ENCODE measurements at places on chromosomes 1 and 21. TPM values are rescaled to one million over a fixed set of nuclear protein-coding genes. Genes with fewer than 3 reads are reported as not detected.
A peak's percentile ranks its signal among the peaks of the same experiment; 100 is the strongest.

DNA sequence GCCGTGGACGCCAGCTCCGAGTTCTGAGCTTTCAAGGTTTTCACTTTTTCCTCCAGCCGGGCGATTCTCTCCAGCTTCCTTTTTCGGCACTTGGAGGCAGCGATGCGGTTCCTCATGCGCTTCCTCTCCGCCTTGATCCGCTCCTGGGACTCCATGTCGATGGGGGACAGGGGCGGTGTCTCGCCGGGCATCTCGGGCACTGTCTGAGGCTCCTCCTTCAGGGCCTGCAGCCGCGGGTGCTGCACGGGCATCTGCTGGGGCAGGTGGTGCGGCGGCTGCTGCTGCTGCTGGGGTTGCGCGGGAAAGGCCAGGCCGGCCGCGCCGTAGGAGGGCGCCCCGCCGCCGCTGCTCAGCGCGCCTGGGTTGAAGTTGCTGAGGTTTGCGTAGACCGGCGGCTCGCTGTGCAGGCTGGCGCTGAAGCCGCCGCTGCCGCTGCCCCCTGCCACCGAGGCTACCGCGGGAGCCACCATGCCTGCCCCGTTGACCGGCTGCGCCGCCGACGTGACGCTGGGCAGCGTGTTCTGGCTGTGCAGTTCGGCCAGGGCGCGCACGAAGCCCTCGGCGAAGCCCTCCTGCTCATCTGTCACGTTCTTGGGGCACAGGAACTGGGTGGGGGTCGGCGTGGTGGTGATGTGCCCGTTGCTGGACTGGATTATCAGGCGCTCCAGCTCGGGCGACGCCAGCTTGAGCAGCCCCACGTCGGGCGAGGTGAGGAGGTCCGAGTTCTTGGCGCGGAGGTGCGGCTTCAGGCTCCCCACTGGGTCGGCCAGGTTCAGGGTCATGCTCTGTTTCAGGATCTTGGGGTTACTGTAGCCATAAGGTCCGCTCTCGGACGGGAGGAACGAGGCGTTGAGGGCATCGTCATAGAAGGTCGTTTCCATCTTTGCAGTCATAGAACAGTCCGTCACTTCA is 1.4 kb downstream of the JUN start:
- DNase-seq: no peak

DNA sequence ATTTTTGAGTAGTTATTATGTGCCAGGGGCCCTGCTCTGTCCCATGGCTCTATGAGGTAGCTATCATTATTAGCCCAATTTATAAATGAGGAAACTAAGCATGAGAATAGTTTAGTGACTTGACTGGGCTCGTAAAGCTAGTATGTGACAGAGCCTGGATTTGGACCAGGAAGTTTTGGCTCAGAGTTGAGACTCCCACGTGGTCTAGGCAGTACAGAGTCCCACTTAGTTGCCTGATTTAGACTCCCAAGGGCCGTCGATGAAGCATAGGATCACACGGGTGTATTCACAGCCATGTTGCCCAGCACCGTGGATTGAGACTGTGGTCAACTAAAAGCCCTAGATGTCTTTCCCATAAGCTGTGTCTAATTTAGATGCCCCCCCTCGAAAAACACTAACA is 81.7 kb downstream of the DDX20 start:
- DNase-seq: no peak

- peak; percentile 61 for DNase-seq
These were observed 22.9 kb upstream of the EPS8L3 start for GRCh38 chr1:109786531-109787021.

- no peak for DNase-seq
These were observed 12.4 kb downstream of the ZBTB18 start for GRCh38 chr1:244063498-244063897.

GRCh38 chr21:38140207-38140903 is 116.4 kb upstream of the KCNJ15 start:
- peak; percentile 72 for DNase-seq

DNA sequence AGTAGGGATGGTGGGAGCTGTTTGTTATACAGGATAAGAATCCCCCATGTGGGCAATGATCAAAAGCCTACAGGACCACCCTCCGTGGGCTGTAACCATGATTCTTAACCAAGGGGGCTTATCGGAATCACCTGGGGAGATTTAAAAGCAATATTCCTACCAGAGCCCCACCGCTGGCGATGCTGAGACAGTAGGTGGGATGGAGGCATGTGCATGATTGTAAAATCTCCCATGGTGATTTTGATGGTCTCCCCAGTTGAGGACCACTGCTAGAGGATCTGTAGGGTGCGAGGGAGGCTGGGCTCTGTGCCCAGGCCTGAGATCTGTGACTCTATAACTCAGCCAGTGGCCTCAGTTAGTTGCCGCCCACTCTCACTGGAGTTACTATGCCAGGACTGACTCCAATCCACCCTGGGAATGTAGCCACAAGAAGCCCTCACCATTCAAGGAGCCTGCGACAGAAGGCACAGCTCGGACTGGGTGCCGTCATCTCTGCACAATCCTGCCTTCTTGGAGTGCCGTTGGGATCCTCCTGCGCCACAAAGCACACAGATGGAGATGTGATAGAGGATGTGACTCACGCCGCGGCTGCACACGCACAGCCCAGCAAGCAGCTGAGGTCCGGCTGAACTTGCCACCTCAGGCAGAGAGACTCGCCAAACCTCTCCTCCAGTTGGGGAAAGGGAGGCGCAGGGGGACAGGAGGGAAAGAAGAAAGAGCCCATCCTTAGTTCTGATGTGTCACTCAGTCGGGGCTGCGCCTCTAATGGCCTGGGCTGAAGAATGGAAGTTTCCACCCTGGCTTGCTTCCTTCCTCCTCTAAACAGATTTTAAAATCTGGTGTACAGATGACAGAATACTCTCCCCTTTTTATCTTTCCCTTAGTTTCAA is 26.5 kb downstream of the AKNAD1 start:
- DNase-seq: peak; percentile 82

- no peak for DNase-seq
These were observed 37.4 kb downstream of the POFUT2 start for GRCh38 chr21:45250272-45250671.

GRCh38 chr1:47441450-47442106 is 3.7 kb downstream of the FOXD2 start:
- no peak for DNase-seq

DNA sequence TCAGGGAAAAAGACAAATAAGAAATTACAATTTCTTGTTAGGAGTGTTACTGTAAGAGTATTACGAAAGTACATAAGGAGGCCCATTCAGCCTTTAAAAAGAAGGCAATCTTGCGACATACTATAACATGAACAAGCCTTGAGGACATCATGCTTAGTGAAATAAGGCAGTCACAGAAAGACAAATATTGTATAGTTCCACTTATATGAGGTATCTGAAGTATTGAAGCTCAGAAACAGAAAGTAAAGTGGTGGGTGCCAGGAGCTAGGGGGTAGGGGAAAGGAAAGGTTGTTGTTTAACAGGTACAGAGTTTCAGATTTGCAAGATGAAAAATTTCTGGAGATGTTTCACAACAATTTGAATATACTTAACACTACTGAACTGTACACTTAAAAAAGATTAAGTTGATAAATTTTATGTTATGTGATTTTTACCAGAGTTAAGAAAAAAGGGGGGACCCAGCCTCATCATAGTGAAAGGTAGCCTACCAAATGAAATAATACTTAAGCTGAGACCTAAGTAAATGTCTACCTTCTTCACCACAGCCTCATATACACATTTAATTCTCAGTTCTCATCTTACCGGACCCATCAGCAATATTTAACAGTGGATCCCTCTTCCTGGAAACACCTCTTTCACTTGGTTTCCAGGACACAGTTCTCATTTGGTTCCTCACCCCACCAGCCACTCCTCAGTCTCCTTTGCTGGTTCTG is 19.5 kb downstream of the USP24 start:
- peak; percentile 66 for DNase-seq

DNA sequence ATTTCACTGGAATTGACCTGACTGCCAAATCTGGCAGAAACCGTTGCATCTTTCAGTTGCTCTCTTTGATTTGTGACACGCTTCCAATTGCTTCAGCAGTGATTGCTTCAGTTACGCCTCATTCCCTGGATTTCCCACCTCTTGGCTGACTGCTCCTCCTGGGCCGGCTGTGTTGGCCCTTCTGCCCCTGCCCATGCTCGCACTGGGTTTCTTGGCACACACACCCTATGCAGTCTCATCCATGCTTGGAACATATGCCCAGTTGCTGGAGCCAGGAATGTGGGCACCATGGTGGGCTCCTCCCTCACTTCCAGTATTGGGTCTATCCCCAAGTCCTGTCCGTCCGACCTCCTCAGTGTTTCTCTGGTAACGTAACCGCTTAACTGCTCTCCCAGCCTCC is 2.2 kb upstream of the ZBTB21 start:
- no peak for DNase-seq

DNA sequence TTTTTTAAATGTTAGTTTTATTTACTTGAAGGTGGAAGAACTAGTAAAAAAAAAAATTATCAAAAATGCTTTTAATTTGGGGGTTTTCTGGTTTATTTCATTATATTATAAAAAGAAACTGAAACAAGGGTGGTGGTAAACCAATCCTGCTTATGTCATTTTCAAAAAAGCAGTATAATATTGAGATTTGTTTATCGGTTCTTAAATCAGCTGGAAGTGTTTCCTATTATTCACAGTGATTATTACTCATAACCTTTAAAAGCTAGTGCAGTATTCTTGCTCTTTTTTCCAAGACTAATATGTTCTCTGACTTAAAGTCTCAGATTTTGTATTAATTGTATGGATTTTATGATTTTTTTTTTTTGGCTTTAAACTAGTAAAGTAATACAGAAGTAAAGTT is 5.4 kb upstream of the LRRC40 start:
- DNase-seq: no peak

GRCh38 chr1:113976609-113977278 is 2.5 kb upstream of the OLFML3 start:
- peak; percentile 16 for DNase-seq

GRCh38 chr1:193285641-193286040 is 99.2 kb upstream of the B3GALT2 start:
- no peak for DNase-seq

The MIXL1 gene
- not detected for total RNA-seq

The FAM72B gene
- not detected for total RNA-seq
